ENCODE measurements at places on chromosomes 3 and 15. TPM values are rescaled to one million over a fixed set of nuclear protein-coding genes. Genes with fewer than 3 reads are reported as not detected.

GRCh38 chr3:16040991-16041390, 133.5 kb upstream of the GALNT15 start:
- DNase-seq = no peak

GRCh38 chr15:67063689-67064606, 1.5 kb upstream of the SMAD3 start:
- peak; percentile 77 for DNase-seq

DNA sequence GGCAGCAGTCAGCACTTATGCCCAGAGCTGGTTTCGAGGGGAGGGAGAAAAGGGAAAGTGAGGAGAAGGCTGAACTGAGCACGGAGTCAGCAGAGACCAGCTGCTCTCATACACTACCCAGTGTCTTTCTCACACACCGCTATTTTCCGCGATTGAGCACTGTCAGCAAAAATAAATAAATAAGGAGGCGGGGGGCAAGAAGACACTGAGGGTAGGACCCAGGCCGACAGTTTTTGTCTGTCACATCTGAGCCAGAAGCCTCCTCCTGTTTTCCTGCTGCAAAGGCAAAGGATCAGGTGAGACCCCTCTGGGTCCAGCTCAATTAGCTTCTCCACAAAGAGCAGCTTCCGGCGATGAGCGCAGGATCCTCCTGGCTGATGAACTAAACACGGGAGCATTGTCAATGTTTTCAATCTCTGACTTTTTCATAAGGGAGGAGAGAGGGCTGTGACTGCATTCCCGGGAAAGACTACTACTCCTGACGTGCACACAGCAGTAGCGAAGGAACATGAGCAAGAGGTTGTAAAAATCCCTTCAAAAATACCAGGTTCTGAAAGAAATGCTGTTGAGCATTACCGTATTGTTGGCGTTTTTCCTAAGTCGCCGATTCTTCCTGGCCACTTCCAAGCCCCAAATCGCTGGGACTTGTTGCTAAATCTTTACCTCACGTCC, 1.3 kb downstream of the FRMD5 start:
- DNase-seq = peak; percentile 62

DNA sequence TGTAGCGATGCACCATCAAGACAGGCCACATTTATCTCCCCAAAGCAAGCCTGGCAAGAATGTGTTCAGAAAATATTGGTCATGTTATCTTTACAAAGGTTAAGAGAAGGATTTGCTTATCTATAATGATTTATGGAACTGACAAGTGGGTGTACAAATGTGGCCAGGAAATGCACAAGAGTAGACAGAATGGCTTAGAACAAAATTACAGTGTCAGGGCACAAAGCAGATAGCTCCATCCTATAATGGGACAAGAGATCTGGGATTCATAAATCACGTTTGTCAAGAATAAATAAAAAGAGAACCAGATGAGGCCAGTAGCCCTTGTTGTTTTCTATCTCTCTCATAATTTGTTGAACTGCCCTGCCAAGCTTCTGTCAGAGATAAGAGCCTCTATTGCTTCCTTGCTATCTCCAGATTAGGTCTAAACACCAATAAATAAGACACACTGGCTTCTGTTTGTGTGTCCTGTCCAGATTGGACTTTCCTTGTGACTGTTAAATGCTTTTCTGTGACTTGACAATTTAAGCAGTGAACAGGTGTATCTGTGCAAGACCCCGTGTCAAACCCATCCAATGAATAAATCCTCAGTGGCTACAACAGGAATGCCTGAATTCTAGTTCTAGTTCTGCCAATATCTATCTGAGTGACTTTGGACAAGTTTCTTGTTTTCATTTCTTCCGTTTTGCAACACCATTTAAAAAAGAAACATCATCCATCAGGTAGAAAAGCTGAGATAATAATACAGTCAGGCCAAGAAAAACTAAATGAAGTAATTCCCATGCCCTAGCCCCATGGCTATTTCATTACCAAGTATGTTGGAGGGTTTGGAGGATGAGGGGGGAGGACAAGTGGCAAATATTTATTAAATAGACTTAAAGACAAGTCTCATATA, 157.2 kb downstream of the DCLK3 start:
- DNase-seq = no peak

GRCh38 chr15:101309436-101310160, 14.6 kb upstream of the SNRPA1 start:
- DNase-seq = no peak

DNA sequence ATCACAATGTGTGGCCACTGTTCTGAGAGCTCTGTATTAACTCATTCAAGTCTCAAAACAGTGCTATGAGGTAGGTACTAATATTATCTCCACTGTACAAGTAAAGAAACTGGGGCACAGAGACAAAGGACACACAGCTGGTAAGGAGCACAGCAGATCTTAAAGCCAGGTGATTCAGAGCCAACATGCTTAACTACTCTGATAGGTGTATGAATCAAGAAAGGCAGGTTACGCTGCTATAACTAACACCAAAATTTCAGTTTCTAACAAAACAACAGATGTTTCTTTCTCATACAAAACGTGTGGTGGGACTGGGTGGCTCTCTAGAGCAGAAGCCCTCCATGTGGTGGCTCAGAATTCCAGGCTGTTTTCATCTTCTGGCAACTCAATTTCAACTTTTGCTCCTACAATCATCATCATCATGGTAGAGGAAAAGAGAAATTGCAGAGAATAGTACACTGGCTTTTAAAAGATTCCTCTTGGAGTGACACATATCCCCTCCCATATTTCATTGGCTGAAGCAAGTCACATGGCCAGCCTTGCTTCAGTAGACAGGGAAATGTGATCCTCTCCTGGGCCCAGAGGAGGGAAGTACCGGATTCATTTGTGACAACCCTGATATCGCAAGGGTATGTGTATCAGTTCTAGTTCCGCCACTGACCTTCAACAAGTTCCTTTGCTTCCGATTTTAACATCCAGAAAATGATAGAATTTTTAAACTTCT, 126.2 kb upstream of the PTX3 start:
- no peak for DNase-seq

DNA sequence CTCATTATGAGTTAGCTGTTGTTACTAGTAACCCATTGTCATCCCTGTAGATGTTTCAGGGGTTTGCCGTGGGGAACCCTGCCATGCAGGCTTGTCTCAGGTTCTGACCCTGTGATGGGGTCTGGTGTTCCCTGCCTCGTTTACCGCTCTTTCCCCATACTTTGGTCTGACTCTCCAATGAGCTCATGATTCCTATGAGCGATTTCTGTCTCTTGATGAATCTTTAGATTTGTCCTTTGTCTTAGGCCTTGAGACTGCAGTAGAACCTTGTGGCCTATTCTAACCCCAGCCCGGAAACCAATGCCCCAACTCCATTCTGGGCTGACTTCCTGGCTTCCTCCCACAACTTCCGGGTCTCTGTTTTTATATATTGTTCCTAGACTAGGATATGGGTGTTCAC, 11.3 kb upstream of the IQGAP1 start:
- no peak for DNase-seq

DNA sequence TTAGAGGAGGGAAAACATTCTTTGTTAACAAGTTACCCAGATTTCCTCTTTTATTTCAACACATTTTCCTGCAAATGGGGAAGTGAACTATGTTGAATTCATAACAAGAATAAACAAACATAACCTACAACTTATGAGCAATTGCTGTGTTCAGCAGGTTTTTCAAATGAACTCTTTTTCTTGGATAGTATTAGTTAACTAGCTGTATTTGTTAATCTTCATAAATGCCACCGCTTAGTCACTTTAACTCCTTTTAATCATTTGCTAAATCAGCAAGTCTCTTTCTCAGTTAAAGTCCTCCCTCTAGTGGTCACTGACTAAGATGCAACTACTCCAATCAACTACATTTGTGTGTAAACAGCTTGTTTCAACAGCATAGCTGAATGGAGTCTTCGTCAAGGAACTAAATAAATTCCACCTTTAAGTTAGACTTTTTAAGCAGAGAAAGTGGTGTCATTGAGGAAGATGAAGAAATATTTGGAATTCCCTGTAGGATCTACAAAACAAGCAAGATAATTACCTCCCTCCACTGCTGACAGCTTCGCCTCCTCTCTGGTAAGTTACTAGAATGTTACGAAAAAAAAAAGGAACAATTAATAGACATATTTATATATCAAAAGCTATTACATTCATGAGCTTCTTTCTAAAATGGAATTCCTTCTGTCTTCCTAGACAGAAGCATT, 1122.0 kb downstream of the ROBO1 start:
- no peak for DNase-seq

- no peak for DNase-seq
Observed at GRCh38 chr15:35505809-35506208, 40.2 kb downstream of the DPH6 start.

DNA sequence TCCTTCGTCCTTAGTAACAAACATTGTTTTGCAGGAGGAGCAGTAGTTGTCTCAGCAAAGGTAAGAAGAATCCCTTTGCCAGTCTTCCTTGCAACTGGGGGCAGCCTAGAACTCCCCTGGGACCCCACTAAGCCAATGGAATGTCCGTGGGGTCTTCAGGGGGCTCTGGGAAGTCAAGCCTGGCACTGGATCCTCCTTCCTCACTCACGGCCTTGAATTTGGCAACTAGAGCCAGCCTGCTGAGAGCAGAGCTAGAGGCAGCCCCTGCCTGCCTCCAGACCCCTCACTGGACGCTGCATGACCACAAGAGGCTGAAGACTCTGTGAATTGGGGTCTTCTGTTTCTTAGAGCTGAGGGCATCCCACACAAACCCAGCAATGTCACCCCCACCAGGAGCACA, 18.6 kb upstream of the PRR23E start:
- no peak for DNase-seq

GRCh38 chr3:195001961-195002861, 268.7 kb downstream of the XXYLT1 start:
- DNase-seq = peak; percentile 38

- no peak for DNase-seq
Observed at GRCh38 chr3:122912772-122913538, 114.6 kb downstream of the SEMA5B start.

DNA sequence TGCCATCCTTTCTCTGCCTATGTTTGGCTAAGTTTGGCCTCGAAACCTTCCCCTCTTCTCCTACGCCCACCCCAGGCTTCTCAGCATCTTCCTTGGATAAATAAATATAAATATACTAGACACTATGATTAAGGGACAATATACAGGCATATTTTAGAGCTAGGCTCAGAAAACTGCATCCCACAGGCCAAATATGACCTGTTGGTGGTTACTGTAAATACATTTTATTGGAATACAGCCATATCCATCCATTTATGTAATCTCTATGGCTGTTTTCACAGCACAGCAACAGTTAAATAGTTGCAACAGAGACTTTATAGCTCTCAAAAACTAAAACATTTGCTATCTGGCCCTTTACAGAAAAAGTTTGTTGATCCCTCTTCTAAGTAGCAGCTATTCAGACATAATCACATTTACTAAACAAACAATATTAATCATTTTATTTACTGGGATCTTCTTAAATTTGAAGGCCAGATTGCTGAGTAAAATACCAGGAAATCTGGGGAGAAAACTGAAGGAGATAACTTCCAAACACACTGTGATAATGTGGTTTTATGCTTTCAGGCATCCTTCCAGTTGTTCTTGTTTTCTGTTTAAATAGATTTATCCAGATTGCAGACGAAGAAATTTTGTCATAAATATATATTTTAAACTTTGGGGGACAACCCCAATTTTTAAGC, 269.7 kb upstream of the THRB start:
- no peak for DNase-seq

DNA sequence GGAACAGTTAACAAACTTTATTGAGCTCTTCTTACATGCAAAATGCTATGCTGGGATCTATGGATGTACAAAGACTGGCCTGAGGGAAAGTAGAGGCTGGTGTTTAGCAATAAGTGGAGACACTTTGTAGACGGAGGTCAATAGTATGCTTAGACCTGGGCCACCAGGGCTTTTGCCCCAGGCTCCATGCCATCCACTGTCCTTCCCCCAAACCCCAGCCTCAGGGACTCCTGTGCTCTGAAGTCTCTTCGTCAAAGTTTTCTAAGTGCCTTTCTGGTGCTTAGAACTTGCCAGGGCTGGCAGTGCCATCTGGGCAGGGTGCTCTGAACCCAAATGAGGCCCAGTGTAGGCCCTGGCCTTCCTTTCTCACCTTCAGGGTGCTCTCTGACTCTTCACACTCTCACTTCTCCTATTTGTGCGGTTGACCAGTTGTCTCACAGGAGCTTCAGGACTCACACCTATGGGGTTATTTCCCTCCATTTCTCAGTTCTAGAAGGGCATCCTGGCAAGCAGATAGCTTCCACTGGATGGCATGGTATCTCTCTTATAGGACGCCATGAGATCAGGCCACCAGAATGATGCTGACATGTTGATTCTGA, 21.8 kb upstream of the KCNAB1 start:
- no peak for DNase-seq

DNA sequence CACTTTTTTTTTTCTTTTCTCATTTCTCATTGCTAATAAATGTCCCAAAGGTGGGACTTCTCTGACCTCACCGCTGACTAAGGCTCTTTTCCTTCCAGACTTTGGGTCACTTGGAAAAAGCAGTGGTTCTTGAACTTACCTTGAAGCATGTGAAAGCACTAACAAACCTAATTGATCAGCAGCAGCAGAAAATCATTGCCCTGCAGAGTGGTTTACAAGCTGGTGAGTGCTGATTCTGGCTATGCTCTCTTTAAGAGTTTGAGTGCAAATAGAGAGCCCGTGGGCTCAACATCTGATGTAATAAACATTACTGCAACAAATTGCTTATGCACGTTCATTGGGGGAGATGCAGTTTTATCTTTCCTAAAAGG, 2.0 kb downstream of the BHLHE40 start:
- DNase-seq = no peak

DNA sequence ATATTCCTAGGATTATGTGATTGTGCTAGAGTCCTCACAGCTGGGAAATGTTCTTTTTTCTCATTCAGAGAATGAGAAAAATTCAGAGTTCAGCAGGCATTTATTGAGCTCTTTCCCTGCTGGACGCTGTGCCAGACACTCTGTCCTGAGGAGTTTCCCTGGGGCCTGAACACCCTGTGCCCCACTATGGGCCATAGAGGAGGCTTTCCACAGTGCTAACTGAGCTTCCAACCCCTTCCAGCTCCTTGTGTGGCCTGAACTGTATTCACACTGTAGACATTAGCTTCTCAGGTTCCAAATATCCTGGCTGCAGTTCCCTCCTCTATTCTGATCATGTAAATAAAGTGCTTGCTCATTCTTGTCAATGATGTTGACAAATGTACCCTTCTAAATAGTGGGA, 10.0 kb downstream of the ABHD2 start:
- DNase-seq = no peak

DNA sequence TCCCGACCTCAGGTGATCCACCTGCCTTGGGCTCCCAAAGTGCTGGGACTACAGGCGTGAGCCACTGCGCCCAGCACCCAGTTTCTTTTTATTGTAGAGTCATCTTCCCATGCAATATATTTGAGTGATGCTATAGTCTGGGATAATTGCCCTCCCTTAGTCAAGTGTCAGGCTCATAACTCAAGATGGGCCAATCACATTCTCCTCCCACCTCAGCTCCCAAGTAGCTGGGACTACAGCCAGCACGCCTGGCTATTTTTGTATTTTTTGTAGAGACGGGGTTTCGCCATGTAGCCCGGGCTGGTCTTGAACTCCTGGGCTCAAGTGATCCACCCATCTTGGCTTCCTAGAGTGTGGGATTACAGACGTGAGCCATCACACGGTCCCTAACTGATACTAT, 15.2 kb upstream of the PTPN9 start:
- no peak for DNase-seq

TMEM108 gene
- polyA plus RNA-seq = 30.2 TPM

PTPRG gene
- 23.3 TPM for polyA plus RNA-seq

MTFMT gene
- 7.7 TPM for polyA plus RNA-seq

XYLB gene
- polyA plus RNA-seq = 2.8 TPM

ITIH4 gene
- polyA plus RNA-seq = 3.2 TPM

GOLGA8Q gene
- polyA plus RNA-seq = not detected

DPPA2 gene
- 6.6 TPM for polyA plus RNA-seq
